Renal pelvis (tissue), 12 donors: ENCODE measurements at places on chromosomes 1 and 21.

- DNase-seq = no peak
These were observed 87.5 kb downstream of the COP1 start for GRCh38 chr1:176119549-176119948.

- no peak for DNase-seq
These were observed 190.8 kb downstream of the CAMTA1 start for GRCh38 chr1:6976044-6976375.

DNA sequence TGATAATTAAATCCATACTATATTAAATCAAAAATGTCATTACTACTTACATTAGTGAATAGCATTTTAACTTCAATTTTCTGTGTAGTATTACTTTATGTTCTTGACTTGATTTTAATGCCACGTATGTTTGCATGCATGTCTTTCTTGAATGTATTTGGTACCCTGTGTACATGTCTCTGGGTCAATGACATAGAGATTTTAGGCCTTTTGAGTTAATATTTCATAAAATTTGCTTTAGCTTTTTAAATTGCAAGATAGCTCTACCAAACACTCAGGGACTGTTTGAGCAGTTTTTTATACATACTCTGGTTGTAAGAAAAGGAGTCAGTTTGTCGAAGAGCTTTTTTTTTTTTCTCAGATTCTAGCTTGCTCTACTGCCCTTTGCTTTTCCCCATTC lies 1.5 kb downstream of the MLLT11 start:
- no peak for DNase-seq

DNA sequence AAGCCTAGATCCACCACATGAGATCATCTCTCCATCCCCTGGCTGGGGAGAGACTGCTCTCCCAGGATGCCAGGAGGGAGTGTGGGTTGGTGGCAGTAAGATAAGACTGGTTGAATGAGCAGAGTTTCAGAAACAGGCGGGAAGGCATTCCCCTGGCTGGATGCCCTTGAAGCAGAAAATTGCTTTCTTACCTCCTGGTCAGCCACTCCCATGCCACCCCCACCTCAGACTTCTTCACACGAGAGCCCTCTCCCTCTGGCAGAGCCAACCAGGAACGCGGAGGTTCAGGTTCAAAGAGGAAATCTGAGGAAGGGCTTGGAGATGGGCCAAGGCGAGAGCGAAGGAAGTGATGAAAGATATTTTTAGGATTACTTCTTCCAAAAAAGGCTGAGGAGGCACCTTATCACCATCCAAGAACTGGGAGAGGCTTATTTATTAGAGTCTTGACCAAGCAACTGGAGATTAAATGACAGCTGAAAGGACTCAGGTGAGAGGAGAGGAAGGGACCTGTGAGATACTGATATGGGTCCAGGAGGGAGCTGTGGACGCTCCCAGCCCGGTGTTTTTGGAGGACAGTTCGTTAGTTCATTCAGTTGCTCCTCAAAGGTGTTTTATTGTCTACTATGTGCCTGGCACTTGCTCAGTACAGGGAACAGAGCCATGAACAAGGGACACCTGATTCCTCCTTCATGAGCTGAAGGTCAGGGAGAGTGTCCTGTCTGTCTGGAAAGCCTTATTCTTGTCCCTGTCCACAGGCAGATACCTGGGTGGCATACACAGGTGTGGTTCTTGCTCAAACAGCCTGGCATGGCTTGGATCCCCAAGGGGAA lies 18.9 kb upstream of the SLC26A9 start:
- peak; percentile 49 for DNase-seq

DNA sequence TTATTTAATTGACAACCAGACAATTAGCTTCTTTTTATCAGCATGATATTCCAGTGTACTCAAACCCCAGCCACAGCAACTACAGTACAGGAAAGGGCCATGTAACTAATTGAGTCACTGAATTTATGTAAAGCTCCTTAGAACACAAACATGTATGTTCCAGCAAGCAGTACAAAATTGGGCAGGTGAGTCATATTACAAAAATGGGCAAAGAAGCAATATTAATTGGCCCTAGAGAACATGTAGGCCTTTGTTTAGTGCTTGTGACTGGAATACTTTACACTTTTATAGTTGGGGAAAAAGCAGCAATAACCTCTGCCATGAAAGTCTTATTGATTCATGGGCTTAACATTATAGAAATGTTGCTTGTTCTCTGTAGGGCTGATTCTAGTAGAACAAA lies 31.8 kb downstream of the CLEC20A start:
- DNase-seq = no peak

DNA sequence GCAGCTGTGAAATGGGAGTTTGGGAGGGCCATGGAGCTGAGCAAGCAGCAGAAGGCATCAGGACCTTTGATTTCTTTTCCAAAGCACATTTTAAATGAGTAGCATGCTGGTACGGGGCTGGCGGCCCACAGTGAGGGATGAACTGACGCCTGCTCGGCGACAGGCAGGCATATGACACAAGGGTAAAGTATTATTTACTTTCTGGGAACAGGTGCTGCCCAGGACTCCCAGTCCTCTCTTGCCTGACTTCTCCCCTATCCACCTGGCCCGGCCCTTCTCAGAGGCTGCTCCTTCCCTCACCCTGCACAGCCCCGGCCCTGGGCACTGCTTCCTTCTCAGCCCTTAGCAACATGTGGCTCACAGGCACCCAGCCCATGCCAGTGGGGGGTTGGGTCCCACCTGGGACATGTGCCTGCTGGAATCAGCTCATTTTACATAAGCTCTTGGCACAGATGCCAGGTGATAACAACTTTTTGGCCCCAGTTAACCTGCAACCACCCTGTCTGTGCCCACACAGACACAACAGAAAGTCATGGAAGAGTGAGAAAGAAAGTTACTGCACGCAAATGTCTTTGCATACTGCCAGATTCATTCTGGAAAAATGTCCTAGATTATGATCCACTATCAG lies 112.3 kb upstream of the GADD45A start:
- DNase-seq = no peak

GRCh38 chr1:16922466-16922865 lies 735 bp downstream of the CROCC start:
- DNase-seq = no peak

DNA sequence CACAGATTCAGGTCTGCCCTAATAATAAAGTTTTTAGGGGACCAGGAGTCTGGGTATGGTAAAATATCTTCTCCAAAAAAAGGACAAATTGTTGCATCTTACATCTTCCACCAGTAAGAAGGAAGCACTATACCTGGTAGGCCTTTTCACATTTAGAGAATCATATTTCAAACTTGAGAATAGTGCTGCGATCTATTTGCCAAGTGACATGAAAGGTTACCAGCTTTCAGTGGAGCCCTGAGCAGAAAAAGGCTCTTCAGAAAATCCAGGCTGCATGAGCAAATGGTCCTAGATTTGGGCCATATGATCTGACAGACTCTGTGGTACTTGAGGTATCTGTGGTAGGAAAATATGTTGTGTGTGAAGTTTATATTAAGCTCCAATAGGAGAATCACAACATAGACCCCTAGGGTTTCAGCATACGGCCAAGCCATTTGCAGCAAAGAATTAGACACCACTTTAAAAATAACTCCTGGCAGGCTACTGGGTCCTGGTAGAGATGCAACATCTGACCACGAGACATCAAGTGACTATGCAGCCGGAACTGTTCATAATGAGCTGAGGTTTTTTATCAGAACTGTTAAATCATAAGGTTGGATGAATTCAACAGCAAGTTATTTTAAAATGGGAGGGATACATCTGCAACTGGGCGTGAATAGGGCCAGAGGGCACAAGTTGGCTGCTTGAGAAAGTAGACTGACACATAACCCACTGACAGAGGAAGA lies 38.6 kb upstream of the CCDC190 start:
- no peak for DNase-seq
